Activated T-helper 17 cell treated with anti-CD3 and anti-CD28 coated beads, Interleukin-2, amount 50 U/mL, for 72 hours (primary cell): ENCODE measurements at places on chromosomes 6 and 20. TPM values are rescaled to one million over a fixed set of nuclear protein-coding genes. Genes with fewer than 3 reads are reported as not detected.

MUC21 gene
- not detected for total RNA-seq

CPNE5 gene
- total RNA-seq: 2.2 TPM

BTBD3 gene
- 2.1 TPM for total RNA-seq

VIP gene
- total RNA-seq: not detected

ASIP gene
- not detected for total RNA-seq

CLVS2 gene
- total RNA-seq: not detected

DNA sequence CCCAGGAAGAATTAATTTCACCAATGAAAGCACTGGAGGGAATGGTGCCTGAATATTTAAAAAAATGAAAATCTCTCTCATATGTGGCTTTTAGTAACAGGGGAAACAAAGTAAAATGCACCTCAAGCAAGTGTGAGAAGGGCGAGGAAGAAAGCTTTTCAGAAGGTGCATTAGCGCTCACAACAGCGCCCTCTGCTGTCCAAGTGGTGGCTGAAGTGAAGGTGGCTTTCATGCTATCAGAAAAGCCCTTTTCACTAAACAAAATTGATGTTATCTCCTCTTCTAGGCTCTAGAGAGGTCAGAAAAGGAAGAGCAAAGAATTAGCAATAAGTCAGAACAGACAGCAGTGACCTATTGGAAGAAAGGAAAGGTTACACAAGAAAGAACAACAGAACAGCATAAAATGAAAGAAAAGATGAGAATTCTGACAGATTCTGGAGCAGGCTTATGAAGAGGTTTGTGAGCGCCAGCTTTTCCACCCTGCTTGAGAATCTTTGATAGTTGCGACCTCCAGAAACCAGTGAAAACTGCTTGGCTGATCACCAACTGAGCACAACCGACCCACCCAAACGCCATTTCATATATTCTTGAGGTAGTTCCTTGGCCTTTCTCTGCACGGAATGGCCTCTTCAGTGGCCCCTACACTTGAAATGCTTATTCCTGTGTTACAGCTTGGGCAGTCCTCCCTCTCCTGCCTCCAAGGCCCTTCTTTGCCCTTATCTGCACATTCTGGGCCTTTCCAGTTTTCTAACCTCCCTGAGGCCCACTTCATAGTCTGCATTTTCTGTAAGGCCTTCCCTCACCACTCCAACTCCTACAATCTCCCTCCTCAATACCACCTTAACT lies 45.3 kb downstream of the SMLR1 start:
- no peaks in the 10 kb centered on the region for H3K27me3 ChIP-seq
- ATAC-seq: peak; percentile 37
- no peak overlapping the region for H3K27ac ChIP-seq
- no peak overlapping the region for H3K4me3 ChIP-seq

DNA sequence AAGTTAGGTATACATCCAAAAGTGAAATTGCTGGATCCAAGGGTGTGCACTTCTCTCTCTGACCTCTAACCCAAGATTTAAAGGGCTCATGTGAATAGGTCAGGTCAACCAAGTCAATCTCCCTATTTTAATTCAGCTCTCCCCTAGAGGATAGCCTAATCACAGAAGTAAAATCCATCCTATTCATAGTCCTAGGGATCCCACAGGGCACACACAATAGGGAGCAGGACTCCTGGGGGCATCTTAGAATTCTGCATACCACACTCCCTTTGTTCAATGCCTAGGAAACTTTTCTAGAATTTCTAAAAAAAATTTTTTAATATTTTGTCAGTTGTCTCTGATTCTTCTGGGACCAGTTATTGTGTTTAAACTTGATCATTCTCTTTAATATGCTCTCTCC lies 35.1 kb downstream of the CST9L start:
- peaks cover 6% of the 10 kb centered on the region for H3K4me1 ChIP-seq
- H3K27ac ChIP-seq: no peak overlapping the region
- H3K4me3 ChIP-seq: no peak overlapping the region
- ATAC-seq: no peak
- H3K27me3 ChIP-seq: peaks cover 22% of the 10 kb centered on the region

GRCh38 chr6:24387818-24388217 lies 14.9 kb upstream of the MRS2 start:
- no peak overlapping the region for H3K4me3 ChIP-seq
- no peak overlapping the region for H3K27ac ChIP-seq
- no peaks in the 10 kb centered on the region for H3K36me3 ChIP-seq
- no peaks in the 10 kb centered on the region for H3K4me1 ChIP-seq
- no peak for ATAC-seq
- H3K27me3 ChIP-seq: peaks cover 10% of the 10 kb centered on the region

- H3K27ac ChIP-seq: no peak overlapping the region
- H3K4me1 ChIP-seq: no peaks in the 10 kb centered on the region
- no peak for ATAC-seq
- H3K27me3 ChIP-seq: no peaks in the 10 kb centered on the region
- H3K36me3 ChIP-seq: no peaks in the 10 kb centered on the region
Measured at GRCh38 chr20:6784210-6784631, 16.7 kb downstream of the BMP2 start.

DNA sequence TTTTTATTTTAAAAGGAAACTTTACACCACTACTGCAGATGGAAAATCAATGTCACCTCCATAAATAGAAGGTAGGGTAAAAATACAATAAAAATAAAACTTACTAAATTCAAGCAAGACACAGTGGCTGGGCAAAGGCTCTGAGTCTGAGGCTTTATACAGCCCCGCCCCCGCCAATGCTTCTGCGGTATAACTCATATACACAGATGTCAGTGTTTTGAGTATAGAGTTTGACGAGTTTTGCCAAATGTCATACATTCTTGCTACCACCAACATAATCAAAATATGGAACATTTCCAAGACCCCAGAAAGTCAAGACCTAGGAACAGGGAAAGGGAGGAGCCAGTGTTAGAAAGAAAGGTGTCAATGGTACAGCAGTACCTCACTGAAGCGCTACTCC lies 12.8 kb downstream of the NFATC2 start:
- H3K4me3 ChIP-seq: peak overlapping the region; percentile 88
- H3K36me3 ChIP-seq: peaks cover 70% of the 10 kb centered on the region
- peak overlapping the region; percentile 99 for H3K27ac ChIP-seq
- peaks cover 68% of the 10 kb centered on the region for H3K4me1 ChIP-seq
- peak; percentile 40 for ATAC-seq

DNA sequence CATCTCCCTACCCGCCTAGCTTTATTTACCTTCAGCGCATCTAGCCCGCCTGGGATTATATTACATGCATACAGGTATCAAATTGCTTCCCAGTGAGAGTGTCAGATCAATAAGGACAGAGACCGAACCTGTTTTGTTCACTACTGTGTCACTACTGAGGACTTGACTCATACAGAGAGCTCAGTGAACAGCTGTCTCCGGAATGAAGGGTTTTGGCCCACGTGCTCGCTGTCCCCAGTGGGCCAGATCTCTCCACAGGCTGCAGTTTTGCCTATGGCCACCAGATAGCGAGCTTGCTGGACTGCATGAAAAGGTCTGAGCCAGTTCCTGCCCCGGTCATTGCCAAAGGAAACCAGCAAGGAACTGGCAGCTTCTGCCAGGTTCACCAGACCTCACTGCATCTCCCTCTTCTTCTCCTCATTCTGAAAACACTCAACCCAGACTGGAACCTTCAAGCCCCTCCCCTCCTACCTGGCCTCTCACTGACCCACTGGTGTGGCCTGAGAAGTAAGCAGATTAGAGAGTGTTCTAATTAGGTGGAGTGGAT lies 150.8 kb downstream of the ZMYND8 start:
- peak overlapping the region; percentile 13 for H3K27ac ChIP-seq
- H3K4me1 ChIP-seq: peaks cover 5% of the 10 kb centered on the region
- H3K27me3 ChIP-seq: no peaks in the 10 kb centered on the region
- H3K36me3 ChIP-seq: no peaks in the 10 kb centered on the region

- ATAC-seq: no peak
- no peaks in the 10 kb centered on the region for H3K4me1 ChIP-seq
- no peaks in the 10 kb centered on the region for H3K36me3 ChIP-seq
- H3K4me3 ChIP-seq: no peak overlapping the region
- peaks cover 10% of the 10 kb centered on the region for H3K27me3 ChIP-seq
Measured at GRCh38 chr6:90805619-90806155, 218.8 kb upstream of the MAP3K7 start.

- H3K27me3 ChIP-seq: peaks cover 20% of the 10 kb centered on the region
- no peak overlapping the region for H3K4me3 ChIP-seq
- ATAC-seq: no peak
Measured at GRCh38 chr6:134750669-134751068, 199.2 kb downstream of the ALDH8A1 start.

GRCh38 chr20:35084998-35085397 lies 7.6 kb downstream of the TRPC4AP start:
- H3K27ac ChIP-seq: no peak overlapping the region
- H3K27me3 ChIP-seq: no peaks in the 10 kb centered on the region
- H3K4me3 ChIP-seq: no peak overlapping the region
- peaks cover 27% of the 10 kb centered on the region for H3K36me3 ChIP-seq
- H3K4me1 ChIP-seq: peaks cover 10% of the 10 kb centered on the region

- no peak overlapping the region for H3K27ac ChIP-seq
- ATAC-seq: peak; percentile 51
- H3K27me3 ChIP-seq: peaks cover 9% of the 10 kb centered on the region
- no peaks in the 10 kb centered on the region for H3K4me1 ChIP-seq
- no peak overlapping the region for H3K4me3 ChIP-seq
- H3K36me3 ChIP-seq: no peaks in the 10 kb centered on the region
Measured at GRCh38 chr20:54649511-54649962, 174.1 kb downstream of the DOK5 start.

DNA sequence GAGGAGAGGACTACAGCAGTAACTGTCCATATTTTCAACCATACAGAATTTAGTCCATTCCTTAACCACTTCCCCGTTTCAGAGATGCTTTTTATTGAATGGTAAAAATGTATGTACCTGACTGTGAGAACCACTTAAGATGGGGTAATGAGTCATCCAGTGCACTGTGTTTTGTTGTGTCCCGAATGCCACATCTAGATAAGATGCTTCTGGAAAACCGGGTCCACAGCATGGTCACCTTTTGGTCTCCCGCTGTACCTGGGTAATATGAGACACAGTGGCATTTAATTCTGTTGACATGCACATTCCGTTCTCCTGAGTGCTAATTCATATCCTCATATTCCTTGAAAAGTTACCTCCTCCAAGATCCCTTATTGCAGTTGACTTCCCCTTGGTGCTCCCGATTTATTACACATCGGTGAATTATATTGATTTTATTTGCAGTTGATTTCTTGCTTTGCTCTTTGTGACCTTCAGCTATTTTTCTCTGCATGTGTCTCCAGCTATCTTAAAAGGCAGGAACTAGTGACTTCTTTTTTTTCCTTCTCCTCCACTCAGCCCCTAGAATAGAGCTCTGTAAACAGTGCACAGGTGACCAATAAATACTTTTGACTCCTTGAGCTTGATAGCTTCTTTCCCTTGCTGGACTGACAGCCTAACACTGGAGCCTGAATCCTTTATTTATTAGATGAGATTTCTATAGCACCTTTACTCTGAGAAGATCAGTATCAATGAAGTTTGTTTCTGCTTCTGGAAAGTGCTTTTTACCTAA lies 314.6 kb downstream of the ZFAND3 start:
- peaks cover 39% of the 10 kb centered on the region for H3K4me1 ChIP-seq
- peaks cover 14% of the 10 kb centered on the region for H3K36me3 ChIP-seq
- no peak overlapping the region for H3K4me3 ChIP-seq
- H3K27me3 ChIP-seq: no peaks in the 10 kb centered on the region
- no peak for ATAC-seq

DNA sequence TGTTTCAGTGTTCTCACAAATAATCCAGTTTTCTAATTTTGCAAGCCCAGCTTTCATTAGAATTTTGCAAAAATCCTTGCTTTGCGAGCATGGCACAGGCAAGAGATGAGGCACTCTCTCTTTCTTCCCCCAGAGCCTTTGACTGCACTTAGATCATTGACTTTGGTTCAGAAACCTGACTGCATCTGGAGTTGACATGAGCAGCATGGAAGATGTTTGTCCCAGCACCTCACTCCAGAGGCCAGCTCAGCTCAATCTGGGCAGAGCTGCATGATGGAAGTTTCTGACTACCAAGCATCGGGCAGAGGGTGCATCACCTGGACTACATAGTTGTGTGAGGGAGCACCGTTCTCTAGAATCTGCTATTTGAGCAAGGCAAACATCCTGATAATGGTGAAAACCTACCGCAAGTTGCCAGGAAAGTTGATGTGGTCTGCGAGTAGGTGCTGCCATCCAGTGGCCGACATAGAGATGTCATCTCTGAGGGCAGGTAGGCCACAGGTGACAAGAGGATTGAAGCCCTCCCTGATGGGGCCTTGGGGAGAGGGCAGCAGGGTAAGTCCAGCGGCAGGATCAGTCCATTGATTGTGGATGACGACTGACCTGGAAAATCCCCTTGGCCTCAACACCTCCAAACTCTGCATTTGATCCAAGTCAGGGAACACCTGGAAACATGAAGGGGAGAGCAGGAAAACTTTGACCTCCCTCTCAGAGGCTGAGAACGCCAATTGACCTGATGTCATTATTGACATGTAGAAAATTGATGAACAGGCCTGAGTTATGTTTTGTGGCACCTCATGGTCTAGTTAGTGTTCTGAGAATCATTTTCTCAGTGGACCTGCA lies 3.8 kb upstream of the LPA start:
- no peak for ATAC-seq
- H3K4me1 ChIP-seq: no peaks in the 10 kb centered on the region
- H3K27ac ChIP-seq: no peak overlapping the region
- no peaks in the 10 kb centered on the region for H3K36me3 ChIP-seq

DNA sequence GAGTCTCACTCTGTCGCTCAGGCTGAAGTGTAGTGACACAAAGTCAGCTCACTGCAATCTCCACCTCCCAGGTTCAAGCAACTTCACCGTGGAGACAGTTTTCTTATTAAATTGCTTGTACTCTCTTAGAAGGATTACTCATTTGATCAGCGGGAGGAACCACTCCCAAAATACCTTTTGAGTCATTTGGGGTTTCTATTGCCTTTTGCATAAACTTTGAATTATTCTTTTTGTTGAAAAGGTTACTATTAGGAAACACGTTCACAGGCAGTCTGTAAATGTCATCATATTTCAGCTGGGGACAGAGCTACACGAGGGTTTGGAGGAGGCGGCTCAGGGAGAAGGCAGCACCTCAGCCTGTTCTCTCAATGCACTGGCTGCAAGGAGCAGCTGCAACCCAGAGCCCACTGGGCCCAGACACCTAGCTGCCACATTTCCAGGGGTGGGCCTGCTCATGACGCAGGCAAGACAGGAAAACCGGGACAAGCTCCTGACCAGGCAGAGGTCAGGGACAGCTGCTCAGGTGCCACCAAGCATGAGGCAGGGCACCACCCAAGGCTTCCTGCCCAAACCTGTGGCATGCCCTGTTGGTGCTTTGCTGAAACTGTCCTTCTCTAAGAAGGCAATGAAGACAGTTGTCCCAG lies 205.9 kb downstream of the BMP7 start:
- peak; percentile 34 for ATAC-seq
- no peak overlapping the region for H3K27ac ChIP-seq
- H3K27me3 ChIP-seq: peaks cover 20% of the 10 kb centered on the region
- H3K4me3 ChIP-seq: no peak overlapping the region
- no peaks in the 10 kb centered on the region for H3K36me3 ChIP-seq
